RPMI8226 (cell line): ENCODE measurements at places on chromosomes 11 and 22.

- no peak for DNase-seq
Measured at GRCh38 chr11:122293296-122294023, 177.4 kb upstream of the BLID start.

- DNase-seq, result no peak
Measured at GRCh38 chr11:28011813-28012212, 96.1 kb downstream of the KIF18A start.

- no peak for DNase-seq
Measured at GRCh38 chr11:2086239-2087040, 52.7 kb downstream of the IGF2 start.

DNA sequence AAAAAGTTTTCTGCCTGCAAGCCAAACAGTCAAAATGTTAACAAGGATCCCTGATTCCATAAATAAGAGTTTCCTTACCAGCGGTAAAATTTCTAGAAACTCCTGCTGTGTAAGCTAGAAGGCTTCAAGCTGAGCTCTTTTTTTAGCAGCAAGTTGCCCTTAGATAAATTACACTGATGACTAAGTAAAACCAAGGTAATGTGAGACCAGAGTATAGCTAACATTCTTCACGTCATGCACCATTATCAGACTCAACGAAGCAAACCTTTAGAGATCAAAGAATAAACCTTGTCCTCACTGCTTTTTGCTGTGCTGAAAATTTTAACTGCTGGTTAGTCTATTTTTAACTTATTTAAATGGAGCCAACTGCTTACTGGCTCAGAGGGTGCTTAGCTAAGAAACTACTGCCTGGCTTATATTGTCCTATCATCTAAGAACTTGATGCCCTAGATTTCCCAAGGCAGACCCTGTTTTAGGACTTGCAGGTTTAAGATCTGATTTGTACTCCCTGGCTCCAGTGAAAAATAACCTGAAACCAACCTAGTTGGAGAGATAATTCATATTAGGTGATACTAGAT, 900.7 kb downstream of the JRKL start:
- no peak for DNase-seq

GRCh38 chr22:29167032-29167911, 38.4 kb upstream of the EMID1 start:
- peak; percentile 48 for DNase-seq

DNA sequence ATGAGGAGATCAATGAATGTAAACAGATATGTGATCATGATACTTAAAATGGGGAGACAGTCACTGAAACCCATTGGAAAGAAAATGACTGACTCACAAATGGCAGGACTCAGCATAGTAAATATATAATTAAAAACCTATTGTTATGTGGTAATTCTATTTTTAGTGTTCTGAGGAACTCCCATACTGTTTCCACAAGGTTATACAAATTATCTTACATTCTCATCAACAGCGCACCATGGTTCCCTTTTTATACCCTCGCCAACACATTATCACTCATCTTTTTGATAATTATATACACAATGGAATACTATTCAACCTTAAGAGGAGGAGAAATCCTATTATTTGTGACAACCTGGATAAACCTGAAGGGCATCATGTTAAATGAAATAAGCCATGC, 17.1 kb downstream of the OR5B21 start:
- DNase-seq, result no peak

GRCh38 chr11:13486926-13487660, 8.7 kb downstream of the PTH start:
- peak; percentile 61 for DNase-seq

DNA sequence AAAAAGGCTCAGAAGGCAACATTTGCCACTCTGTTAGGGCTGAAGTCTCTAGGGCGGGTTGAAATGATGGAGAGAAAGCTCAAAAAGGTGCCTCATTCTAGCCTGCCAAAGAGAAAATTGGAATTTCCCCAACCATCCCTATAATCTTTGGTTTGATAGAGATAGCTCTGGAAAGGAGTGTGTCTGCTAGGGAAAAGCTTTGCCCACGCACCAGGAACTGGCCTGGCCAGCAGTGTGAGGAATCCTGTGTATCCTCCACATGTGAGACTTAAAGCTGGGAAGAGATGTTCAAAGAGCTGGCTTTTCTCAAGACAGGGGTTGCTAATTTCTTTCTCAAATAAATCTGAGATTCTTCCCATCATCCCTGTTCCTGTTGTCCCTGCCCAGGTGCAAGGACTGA, 193.7 kb downstream of the OPCML start:
- no peak for DNase-seq

DNA sequence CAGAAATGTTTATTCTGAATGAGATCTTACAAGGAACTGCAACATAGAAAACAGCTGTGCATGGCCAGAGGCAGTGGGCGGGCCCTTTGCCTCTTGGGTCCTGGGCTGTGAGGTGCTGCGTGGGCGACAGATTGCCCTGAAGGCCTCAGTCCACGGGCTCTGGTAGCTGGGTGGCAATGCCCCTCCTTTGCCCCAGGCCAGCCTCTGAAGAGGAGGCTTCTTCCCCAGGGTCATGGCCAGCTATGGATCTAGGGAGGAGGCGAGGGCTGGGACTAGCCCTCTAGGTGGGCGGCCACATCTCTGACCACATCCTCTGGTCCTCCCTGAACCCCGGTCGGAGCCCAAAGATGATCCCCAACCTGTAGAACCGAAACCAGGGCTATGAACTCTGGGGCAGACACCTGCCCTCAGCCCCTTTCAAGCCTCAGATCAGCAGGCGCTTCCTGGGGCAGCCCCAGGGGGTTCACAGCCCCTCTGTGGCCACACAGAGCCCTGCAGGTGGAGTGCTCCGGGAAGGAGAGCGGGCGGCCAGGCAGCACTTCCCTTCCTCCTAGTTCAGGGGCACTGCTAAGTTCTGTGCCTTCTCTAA, 6.6 kb upstream of the CDC42BPG start:
- peak; percentile 95 for DNase-seq

- DNase-seq, result no peak
Measured at GRCh38 chr11:83972536-83972935, 686.4 kb upstream of the CCDC90B start.

DNA sequence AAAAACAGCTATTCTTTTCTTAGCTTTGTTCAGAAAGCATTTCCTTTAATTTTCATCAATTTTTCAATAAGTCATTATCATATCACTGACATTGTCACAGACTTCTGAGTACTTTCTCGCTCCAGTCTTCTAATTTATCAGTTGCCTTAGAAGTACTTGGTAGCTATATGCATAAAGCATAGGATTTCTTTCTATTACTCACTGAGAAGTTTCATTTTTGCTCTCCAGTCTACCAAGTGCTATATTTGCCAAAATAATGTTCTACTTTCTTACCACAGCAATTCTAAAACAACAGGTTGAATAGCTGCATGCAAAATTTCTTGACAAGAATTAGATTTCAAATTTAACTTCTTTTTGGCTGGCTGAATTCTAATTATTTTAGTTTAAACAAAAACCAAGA, 116.3 kb downstream of the STK33 start:
- no peak for DNase-seq

DNA sequence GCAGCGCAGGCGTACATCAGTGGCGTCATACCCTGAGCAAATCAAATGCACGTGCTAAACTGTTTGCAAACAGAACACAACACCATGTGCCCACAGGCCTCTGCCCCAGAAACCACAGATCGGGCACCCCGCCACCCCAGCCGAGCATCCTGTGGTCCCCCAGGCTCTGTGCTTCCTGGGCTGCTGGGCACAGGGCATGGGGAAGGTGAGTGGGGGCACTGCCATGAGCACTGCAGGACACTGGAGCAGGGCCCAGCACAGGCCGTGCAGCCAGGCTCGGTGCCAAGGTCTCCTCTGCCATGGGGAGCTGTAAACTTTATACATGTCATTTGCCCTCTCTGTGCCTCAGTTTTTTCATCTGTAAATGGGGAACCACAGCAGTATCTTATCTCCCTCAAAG, 62.5 kb downstream of the NAT10 start:
- DNase-seq, result no peak

GRCh38 chr22:36550701-36551495, 21.9 kb upstream of the EIF3D start:
- no peak for DNase-seq

DNA sequence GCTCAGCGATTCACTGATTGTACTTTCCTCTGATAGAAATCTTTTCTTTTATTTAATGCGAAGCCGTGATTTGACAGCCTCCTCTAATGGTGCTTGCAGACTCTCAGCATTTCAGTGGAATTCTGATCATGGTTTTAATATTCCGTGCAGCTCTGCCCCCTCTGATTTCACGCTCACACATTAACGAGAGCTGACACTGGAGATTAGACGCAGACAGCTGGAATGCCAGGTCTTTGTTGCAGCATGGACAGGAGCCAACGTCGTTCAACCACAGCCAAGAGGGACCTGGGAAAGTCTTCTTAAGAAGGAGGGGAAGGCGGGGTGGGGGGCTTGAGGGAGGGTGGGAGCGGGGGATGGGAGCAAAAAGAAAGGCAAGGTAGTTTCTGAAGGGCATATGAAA, 186.4 kb downstream of the BLID start:
- DNase-seq, result no peak

GRCh38 chr11:132549001-132549400, 983.3 kb downstream of the OPCML start:
- DNase-seq, result no peak

DNA sequence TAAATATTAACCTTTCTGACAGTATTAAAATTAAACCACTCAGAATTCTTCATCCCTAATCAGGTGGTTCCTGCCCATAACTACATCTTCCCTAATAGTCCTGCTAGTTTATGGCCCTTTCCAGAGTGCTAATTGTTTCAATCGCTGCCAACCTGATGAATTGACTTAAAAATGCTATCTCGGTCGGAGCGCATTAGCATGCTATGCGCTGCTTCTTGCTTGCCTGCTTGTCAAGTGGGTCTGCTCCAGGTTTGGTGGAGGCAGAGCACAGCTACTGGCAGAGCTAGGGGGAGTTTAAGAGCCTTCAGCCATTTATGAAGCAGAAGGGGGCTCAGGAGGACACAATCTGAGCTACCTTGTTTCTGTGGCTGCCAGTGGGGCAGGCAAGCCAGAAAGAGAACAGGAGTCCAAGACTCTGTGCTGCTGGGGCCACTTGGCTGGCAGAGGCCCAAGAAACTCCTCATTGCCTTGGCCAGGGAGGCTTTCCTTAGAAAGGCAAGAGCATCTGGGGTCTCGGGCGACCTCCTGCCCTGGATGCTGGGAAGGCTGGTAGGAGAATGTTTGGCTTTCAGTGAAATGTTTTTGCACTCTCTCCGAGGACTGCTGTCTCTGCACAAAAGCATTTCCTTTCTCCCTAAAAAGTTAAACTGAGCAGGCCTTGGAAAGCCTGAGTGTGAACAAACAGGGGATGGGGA, 62.1 kb upstream of the PHOX2A start:
- DNase-seq, result no peak

DNA sequence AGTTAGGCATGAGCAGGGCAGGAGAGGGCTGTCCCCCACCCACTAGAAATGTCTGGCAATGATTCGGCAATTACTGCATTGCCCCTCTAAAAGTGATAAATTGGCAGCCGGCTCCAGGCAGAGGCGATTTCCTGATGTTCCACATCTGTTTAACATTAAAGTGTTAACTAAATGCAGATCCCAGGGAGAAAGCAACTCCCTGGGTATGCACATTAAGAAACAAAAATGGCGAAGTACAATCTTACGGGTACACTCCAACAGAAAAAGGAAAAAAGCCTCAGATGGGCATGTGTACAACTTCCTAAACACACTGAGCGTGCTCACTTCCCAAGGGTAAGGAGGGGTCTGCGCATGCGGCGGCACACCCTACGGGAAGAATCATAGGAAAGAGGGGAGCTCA, 314.4 kb downstream of the CASP12 start:
- DNase-seq, result no peak

- DNase-seq, result peak; percentile 36
Measured at GRCh38 chr11:36453678-36454077, 56.4 kb downstream of the TRAF6 start.

DNA sequence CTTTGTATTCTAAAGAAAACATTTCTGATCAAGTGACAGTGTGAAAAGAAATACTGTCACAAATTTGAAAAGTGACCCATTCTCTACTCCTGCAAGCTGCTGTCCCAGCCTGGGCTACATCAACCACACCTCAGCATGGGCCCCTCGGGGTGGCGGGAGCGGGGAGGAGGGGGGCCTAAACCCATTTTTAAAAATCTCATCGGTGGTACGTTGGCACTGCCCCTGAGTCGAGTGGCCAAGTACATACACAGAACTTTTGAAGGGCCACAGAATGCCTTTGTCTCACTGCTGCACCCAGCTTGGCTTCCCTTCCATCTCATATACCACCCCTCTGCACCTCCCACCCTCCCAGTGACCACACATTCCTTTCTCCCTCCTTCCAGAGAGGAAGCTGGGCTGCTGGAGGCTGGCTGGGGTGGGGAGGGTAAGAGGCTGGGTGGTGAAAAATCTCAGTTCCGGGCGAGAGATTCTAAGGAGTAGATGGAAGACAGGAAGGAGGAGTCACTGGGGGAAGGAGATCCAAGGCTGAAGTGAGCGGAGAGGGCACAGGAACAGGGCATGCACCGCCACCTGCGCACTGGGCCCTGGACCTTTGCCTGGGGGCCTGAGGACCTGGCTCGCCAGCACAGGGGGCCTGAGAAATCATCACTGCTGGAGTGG, 21.1 kb downstream of the FXYD6 start:
- no peak for DNase-seq

GRCh38 chr22:46448333-46448732, 89.1 kb downstream of the CELSR1 start:
- DNase-seq, result no peak

DNA sequence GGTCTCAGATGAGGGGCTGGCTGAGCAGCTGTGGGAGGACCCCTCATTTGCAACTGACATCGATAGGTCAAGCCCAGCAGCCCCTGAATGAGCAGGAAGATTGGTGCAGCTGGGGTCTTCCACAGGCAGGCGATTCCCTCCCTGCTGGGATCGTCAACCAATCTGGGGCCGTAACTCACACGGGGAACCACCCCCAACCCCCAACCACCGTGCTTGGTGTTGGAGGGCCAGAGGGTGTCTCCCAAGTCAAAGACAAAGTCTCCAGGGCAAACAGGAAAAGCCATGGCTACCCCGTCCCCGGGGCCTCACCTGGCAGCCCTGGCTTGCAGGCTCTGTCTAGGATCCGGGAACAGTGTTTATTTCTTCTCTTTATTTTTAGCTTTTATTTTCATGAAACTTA, 26.9 kb upstream of the SCUBE1 start:
- DNase-seq, result no peak

GRCh38 chr22:49582181-49582580, 245.5 kb downstream of the BRD1 start:
- DNase-seq, result no peak

DNA sequence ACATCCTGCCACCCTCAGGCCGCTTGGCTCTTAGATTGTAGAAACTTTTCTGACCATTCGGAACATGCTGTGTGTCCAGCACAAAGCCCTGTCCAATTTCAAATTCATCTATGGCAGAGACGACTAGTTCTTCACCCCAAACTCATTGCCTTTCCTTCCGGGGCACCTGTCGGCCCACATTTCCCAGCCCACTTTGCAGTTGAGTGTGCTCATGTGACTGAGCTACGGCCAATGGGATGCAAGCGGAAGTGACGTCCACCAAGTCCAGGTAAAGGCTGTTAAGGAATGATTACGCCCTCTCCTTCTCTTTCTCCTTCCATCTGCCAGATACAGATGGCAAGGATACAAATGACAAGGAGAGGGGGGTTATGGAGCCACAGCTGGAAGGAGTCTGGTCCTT, 32.5 kb downstream of the SYT13 start:
- no peak for DNase-seq
